ENCODE measurements at places on chromosomes 3 and 15. TPM values are rescaled to one million over a fixed set of nuclear protein-coding genes. Genes with fewer than 3 reads are reported as not detected.
A peak's percentile ranks its signal among the peaks of the same experiment; 100 is the strongest.

GRCh38 chr3:113111011-113111707 is 100.2 kb upstream of the BOC start:
- H3K36me3 ChIP-seq = no peaks in the 10 kb centered on the region
- H3K27ac ChIP-seq = no peak overlapping the region
- no peaks in the 10 kb centered on the region for H3K27me3 ChIP-seq
- no peak overlapping the region for H3K4me3 ChIP-seq
- no peak for DNase-seq
- no peaks in the 10 kb centered on the region for H3K4me1 ChIP-seq

- no peaks in the 10 kb centered on the region for H3K4me1 ChIP-seq
- no peaks in the 10 kb centered on the region for H3K36me3 ChIP-seq
- no peak overlapping the region for H3K27ac ChIP-seq
- no peaks in the 10 kb centered on the region for H3K27me3 ChIP-seq
- no peak overlapping the region for H3K4me3 ChIP-seq
Observed at GRCh38 chr3:138027821-138028220, 17.9 kb downstream of the CLDN18 start.

DNA sequence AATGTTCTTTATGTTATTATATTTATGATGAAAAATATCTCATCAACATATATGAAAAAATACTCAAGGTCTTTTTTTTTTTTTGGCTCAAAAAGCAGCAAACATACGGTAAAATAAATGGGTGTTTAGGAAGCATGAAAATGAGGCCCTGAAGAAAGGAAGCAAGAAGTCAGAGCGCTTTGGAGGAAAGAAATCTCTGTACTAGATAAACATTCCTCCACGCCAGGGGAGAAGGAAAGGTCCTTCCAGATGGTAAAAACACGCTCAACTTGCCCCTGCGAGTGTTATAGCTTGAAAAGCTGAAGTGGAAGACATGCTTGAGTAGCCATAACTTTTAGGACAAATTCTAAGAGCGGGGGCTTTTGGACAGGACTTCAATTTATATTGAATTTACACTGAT is 52.9 kb downstream of the FEM1B start:
- H3K4me1 ChIP-seq = peaks cover 5% of the 10 kb centered on the region
- no peak for DNase-seq
- peak overlapping the region; percentile 15 for H3K4me3 ChIP-seq
- H3K27ac ChIP-seq = no peak overlapping the region
- no peaks in the 10 kb centered on the region for H3K36me3 ChIP-seq

- no peaks in the 10 kb centered on the region for H3K27me3 ChIP-seq
- no peak overlapping the region for H3K4me3 ChIP-seq
- DNase-seq = no peak
Observed at GRCh38 chr3:148790851-148791735, 36.5 kb upstream of the CPB1 start.

- H3K27me3 ChIP-seq = no peaks in the 10 kb centered on the region
- no peak overlapping the region for H3K27ac ChIP-seq
- peaks cover 5% of the 10 kb centered on the region for H3K36me3 ChIP-seq
- no peak overlapping the region for H3K4me3 ChIP-seq
Observed at GRCh38 chr3:62214850-62215249, 158.5 kb downstream of the FEZF2 start.

DNA sequence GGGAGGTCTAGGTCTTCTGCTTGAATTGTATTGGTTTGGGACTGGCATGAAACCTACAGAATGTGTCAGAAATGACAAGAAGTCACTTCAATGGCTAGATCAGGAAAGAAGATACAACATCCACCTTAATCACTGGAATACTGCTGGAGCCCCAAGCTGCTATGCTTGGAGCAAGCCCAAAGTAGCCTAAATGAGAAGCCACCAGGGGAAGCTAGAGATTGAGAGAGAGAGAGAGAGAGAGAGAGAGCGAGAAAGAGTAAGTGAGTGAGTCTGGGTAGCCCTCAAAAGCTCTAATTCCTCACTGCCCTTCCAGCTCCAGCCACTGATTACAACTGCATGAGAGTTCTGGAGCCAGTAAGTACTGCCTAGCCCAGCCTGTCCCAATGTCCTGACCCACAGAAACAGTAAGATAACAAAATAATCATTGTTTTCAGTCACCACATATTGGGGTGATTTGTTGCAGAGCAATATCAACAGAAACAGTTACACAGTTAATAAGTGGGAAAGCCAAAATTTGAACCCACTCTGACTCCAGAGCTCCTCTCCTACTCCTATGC is 529.2 kb upstream of the GOLIM4 start:
- no peak overlapping the region for H3K27ac ChIP-seq
- no peaks in the 10 kb centered on the region for H3K27me3 ChIP-seq
- no peaks in the 10 kb centered on the region for H3K36me3 ChIP-seq

Gene GOLGA6L10
- 2.0 TPM for total RNA-seq

Gene MRPS25
- total RNA-seq = 56.2 TPM

Gene NLGN1
- 5.5 TPM for total RNA-seq
